Chondrocyte (in vitro differentiated cells): ENCODE measurements at places on chromosomes 2 and 18. TPM values are rescaled to one million over a fixed set of nuclear protein-coding genes. Genes with fewer than 3 reads are reported as not detected.
A peak's percentile ranks its signal among the peaks of the same experiment; 100 is the strongest.

DNA sequence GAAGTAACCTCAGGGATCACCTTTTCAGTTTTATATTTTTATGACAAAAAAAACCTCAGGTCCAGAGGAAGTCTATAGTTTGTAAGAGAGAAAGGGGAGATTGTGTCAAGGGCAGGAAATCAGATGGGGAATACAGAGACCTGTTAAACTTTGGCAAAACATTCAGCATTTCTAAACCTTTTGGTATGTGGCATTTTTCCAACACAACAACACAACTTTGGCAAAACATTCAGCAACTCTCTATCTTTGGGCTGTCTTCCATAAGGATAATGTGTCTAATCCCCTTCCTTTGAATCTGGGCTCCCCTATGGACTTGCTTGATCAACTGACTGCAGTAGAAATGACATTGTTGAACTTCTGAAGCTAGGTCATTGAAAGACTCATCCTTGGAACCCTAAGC, 220.6 kb upstream of the CCDC68 start:
- H3K27me3 ChIP-seq, result no peaks in the 10 kb centered on the region
- peaks cover 3% of the 10 kb centered on the region for H3K36me3 ChIP-seq

GRCh38 chr2:236873636-236874035, 212.1 kb upstream of the COPS8 start:
- H3K4me1 ChIP-seq, result peaks cover 51% of the 10 kb centered on the region
- no peak for DNase-seq
- H3K27me3 ChIP-seq, result no peaks in the 10 kb centered on the region
- H3K4me3 ChIP-seq, result no peak overlapping the region
- H3K27ac ChIP-seq, result no peak overlapping the region
- H3K36me3 ChIP-seq, result no peaks in the 10 kb centered on the region

DNA sequence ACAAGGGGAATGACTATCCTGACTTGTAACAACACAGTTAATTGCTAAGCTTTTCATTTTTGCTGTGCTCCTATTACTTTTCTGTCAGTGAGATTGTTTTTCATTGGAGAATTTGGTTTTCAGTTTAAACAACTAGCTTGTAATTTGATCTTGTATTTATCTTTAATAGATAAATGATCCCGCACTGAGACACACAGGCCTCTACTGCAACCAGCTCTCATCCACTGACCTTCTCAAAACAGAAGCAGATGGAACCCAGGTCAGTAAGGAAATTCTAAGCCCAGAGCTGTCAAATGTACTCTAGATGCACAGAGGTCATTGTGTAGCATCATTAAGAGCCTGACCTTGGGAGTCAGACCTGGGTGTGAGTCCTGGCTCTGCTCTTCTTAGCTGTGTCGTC, 30.7 kb downstream of the PTRHD1 start:
- H3K4me3 ChIP-seq, result no peak overlapping the region
- H3K27me3 ChIP-seq, result no peaks in the 10 kb centered on the region
- no peaks in the 10 kb centered on the region for H3K4me1 ChIP-seq
- no peak for DNase-seq
- no peak overlapping the region for H3K27ac ChIP-seq

- H3K27me3 ChIP-seq, result no peaks in the 10 kb centered on the region
- DNase-seq, result no peak
- H3K27ac ChIP-seq, result peak overlapping the region; percentile 100
- peaks cover 24% of the 10 kb centered on the region for H3K4me1 ChIP-seq
- peak overlapping the region; percentile 97 for H3K4me3 ChIP-seq
- H3K36me3 ChIP-seq, result peaks cover 8% of the 10 kb centered on the region
Observed at GRCh38 chr2:61887717-61888266, 664 bp downstream of the CCT4 start.

- DNase-seq, result no peak
- H3K4me3 ChIP-seq, result no peak overlapping the region
- H3K36me3 ChIP-seq, result no peaks in the 10 kb centered on the region
- H3K27me3 ChIP-seq, result peaks cover 2% of the 10 kb centered on the region
Observed at GRCh38 chr2:107168141-107168540, 282.2 kb upstream of the ST6GAL2 start.

DNA sequence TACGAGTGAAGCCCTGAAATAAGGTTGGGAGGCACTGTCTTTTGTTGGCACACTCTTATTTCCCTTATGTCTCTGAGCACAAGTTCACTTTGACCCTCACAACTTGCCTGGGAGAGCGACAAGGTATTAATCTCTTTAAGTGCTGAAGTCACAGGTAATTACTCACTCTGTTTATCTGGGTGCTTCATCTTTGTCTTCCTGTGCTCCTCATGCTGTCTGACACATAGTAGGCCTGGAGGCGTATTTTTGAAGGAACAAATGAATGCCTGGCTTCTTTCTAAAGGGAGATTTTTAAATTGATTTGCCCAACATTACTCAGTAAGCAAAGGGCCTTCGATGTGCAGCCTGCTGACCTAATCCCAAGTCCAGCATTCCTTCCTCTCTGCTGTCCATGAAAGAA, 507.1 kb upstream of the TNP1 start:
- H3K27ac ChIP-seq, result no peak overlapping the region
- H3K27me3 ChIP-seq, result no peaks in the 10 kb centered on the region
- no peaks in the 10 kb centered on the region for H3K36me3 ChIP-seq
- H3K4me1 ChIP-seq, result peaks cover 29% of the 10 kb centered on the region

GRCh38 chr2:150985741-150986140, 275.9 kb downstream of the RBM43 start:
- no peak overlapping the region for H3K4me3 ChIP-seq
- peaks cover 10% of the 10 kb centered on the region for H3K36me3 ChIP-seq
- no peaks in the 10 kb centered on the region for H3K4me1 ChIP-seq
- no peaks in the 10 kb centered on the region for H3K27me3 ChIP-seq

DNA sequence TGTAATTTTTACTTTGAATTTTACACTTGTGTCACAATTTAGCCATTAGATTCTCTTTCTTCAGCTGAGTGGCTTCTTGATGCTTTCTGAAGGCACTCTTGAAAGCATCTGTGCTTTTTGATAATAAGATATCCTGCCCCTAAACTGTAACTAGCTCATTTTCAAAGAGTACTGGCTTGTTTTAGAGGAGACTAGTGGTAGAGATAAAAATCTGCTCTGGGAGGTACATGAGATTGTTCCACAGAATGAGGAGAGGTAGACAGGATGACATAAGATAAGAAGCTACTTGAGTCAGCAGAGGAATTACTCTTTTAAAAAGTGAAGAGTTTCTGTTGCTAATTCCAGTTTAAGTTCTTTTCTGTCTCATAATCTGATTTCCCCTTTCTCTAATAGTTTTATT, 10.6 kb downstream of the PLEKHB2 start:
- peak overlapping the region; percentile 6 for H3K27ac ChIP-seq
- H3K36me3 ChIP-seq, result peaks cover 3% of the 10 kb centered on the region
- no peak for DNase-seq
- H3K4me1 ChIP-seq, result peaks cover 40% of the 10 kb centered on the region

DNA sequence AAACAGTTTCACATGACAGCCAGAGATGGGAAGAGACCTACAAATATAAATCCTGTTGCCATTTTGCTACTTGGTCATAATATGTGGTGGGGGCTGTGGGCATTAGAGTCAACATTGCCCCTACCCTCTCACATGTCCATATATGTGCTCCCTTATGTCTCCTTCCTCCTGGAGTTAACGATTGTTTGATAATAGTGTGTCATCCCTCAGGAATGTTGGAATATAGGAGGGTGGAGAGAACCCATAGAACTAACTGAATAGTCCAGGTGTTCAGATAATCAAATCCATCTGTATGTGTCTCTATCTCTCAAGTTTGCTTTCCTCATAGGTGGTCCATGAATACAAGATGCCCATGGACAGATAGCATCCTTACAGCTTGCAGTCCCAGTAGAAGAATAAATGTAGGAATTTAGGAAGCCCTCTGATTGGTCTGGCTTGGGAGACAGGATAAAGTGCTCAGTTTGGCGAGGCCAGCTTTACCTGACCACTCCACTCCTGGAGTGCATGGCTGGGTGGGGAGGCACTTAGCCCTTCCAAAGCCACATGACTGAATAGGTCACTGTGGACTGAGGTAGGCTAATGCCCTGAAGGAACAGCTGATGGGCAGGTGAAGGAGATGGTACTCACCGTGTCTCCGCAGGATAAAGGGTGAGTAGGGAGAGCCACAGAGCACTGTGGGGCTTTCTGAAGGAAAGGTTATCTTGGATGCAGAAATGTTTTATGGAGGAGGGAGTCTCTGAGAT, 166.9 kb downstream of the CDCA7 start:
- H3K27me3 ChIP-seq, result no peaks in the 10 kb centered on the region
- no peaks in the 10 kb centered on the region for H3K4me1 ChIP-seq
- DNase-seq, result no peak
- H3K4me3 ChIP-seq, result no peak overlapping the region

DNA sequence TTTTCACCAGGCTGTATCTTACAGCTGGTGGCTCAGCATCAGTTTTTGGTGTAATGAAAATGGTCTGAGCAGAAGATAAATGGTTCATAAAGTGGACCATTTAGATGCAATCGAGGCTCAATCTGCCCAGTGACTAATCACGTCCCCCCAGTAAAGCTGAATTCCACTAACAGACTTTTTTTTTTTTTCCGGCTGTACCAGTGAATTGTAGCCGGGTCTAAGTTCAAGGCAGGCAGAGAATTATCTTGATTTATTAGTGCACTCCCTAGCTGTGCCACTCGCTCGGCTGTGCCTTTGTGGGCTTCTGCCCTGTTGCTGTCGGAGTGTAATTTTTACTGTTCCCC, 215.1 kb upstream of the POU3F3 start:
- DNase-seq, result no peak
- no peak overlapping the region for H3K27ac ChIP-seq
- no peak overlapping the region for H3K4me3 ChIP-seq
- no peaks in the 10 kb centered on the region for H3K27me3 ChIP-seq
- no peaks in the 10 kb centered on the region for H3K4me1 ChIP-seq

DNA sequence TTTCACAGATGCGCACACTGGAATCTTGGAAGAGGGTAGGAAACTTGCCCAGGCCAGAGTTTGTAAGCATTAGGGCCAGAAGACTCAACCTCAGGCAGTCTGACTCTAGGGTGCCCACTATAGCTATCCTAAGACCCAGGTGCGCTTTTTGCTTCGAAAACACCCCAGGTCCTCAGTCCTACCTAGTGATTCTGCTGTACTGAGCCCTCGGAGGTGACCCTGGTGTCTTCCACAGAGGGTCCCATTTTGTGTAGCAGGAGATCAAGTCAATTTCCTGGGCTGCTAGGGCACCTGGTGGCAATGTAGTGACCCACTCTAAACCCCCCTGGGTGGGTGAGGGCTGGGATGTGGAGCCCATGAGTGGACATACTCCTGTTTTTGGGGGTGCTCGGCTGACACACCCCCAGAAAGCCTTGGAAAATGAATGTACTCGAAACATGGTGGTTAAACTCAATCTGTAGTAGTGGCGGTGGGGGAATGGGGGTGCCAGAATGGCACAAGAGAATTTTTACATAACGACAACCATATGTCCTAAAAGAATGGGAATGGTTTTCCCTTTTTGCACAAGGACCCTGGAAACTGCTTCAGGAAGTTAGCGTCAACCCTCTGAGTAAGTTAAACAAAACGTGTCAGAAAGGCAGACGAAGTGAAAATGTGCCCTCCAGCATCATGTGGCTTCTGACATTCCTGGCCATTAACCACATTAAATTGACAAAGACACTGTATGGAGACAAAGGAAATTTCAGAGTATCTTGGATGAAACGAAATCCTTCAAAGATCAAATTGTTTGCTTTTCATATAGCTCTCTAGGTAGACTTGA, 218.0 kb upstream of the COPS8 start:
- no peak overlapping the region for H3K4me3 ChIP-seq
- no peak for DNase-seq
- peak overlapping the region; percentile 23 for H3K27ac ChIP-seq
- peaks cover 3% of the 10 kb centered on the region for H3K36me3 ChIP-seq
- H3K27me3 ChIP-seq, result no peaks in the 10 kb centered on the region

- H3K27ac ChIP-seq, result no peak overlapping the region
- H3K27me3 ChIP-seq, result no peaks in the 10 kb centered on the region
- H3K36me3 ChIP-seq, result no peaks in the 10 kb centered on the region
- DNase-seq, result no peak
- peak overlapping the region; percentile 26 for H3K4me3 ChIP-seq
- peaks cover 31% of the 10 kb centered on the region for H3K4me1 ChIP-seq
Observed at GRCh38 chr2:28893488-28893887, 979 bp upstream of the WDR43 start.

DNA sequence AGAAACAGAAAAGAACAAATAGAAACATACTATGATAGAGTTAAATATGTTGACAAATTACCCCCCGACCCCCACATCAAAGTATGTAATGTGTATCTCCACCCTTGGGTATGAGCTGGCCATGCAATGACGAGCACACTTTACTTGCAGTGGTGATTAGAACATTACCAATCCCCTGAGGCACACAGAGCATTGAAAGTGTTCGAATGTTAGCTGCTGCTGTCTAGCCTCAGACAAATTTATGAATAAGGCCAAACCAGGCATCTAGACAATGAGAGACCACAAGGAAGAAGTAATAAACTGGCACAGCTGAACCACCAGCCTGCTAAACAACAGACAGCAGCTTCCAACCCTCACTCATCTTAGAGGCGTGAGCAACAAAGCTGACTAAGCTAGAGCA, 380.5 kb downstream of the DSEL start:
- H3K27ac ChIP-seq, result no peak overlapping the region
- no peak overlapping the region for H3K4me3 ChIP-seq
- H3K36me3 ChIP-seq, result no peaks in the 10 kb centered on the region
- H3K4me1 ChIP-seq, result no peaks in the 10 kb centered on the region

GRCh38 chr18:6132751-6133368, 237.5 kb upstream of the TMEM200C start:
- H3K4me3 ChIP-seq, result no peak overlapping the region
- H3K27me3 ChIP-seq, result peaks cover 2% of the 10 kb centered on the region
- H3K27ac ChIP-seq, result no peak overlapping the region
- peaks cover 1% of the 10 kb centered on the region for H3K36me3 ChIP-seq
- no peak for DNase-seq
- peaks cover 5% of the 10 kb centered on the region for H3K4me1 ChIP-seq

DNA sequence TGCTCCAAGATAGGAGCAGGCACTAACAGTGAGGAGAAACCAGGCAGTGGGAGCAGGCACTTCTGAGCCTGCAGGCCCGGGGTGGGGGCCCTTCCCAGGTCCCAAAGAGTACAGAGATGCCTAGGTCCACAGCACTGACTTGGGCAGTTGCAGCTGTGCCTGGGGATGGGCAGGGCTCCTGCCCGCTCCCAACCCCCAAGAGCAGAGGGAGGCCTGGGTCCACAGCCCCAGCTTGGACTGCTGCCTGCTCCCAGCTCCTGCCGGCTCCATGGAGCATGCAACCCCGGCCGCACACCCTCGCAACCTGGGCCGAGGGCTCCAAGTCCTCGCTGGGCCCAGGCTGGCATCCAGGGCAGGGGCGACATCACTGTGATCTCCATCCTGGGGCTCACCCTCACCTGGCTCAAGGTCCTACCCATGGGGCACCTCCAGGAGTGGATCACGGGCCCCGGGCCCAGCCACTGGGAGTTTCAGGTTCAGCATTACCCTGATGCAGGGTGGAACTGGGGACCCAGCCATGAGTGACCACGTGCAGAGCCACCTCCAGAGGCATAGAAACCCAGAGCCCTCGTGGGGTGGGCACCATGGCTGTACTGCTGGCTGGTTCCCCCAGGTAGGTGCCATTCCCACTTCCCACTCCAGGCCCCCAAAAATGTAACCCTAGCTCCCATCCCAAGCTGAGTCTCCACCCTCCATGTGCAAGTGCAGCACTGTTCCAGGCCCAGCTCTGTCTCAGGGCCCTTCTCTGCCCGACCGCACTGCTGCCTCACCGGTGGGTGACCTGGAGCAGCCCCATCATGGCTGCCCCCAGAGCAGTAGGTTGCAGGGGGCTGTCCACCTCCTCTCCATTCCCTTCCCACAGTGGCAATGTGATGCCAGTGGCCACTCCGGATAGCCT, 325.6 kb downstream of the NR4A2 start:
- H3K27ac ChIP-seq, result no peak overlapping the region

BOK gene
- total RNA-seq, result 28.5 to 46.8 TPM (median 44.6 TPM) in 3 replicates

GPR75 gene
- 1.1 to 2.4 TPM (median 1.2 TPM) in 3 replicates for total RNA-seq

KYNU gene
- total RNA-seq, result 0.38 TPM in 1 of 3 replicates, not detected in the others

NT5DC4 gene
- total RNA-seq, result not detected in 3 replicates

NTSR2 gene
- total RNA-seq, result not detected in 3 replicates

REEP1 gene
- total RNA-seq, result 2.4 to 3.1 TPM (median 2.6 TPM) in 3 replicates

ALK gene
- total RNA-seq, result 0.07 to 0.08 TPM in 2 of 3 replicates, not detected in the other

GNAL gene
- total RNA-seq, result 1.3 to 5.9 TPM (median 5.8 TPM) in 3 replicates
